ENCODE measurements at places on chromosomes 7 and 10. TPM values are rescaled to one million over a fixed set of nuclear protein-coding genes. Genes with fewer than 3 reads are reported as not detected.

DNA sequence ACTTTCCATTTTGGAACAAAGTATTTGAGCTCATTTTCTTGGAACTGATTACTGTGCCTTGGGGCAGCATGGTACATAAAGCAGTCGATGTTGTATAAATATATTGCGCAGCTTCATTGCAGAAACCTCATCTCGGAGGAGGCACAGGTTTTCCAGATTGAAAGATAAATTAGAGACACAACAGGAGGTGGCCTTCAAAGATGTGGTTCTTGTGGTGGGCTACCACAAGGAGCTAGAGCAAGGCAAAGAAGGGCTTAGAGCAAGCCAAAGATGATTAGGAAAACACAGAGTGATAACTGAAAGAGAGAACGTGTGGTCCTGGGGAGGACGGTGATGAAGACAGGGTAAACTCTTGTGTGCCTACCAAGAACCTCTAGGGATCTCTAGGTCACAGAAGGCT, 169.1 kb upstream of the TNS3 start:
- no peak for DNase-seq

DNA sequence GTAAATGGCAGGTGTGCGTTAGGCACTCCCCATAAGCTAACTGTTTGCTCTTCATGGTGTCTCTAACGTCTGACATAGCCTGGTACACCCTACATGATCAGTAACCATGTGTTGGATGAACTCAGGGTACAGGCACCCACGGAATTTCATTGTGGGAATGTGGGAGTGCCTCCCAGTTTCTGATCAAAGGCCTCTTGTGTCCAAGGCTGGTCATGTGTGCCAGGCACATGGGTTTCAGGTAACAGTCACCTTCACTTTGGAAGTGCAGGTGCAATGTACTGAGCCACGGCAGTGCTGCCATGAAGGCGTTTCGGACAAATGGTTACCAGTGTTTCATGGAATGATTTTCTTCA, 298.3 kb downstream of the DNAJB6 start:
- no peak for DNase-seq

The GPR26 gene
- total RNA-seq: not detected

The PSD gene
- total RNA-seq: 0.32 TPM

The FXYD4 gene
- 0.50 TPM for total RNA-seq

All from NCI-H460 (cell line).